ENCODE measurements at places on chromosomes 2 and 18. TPM values are rescaled to one million over a fixed set of nuclear protein-coding genes. Genes with fewer than 3 reads are reported as not detected.

DNA sequence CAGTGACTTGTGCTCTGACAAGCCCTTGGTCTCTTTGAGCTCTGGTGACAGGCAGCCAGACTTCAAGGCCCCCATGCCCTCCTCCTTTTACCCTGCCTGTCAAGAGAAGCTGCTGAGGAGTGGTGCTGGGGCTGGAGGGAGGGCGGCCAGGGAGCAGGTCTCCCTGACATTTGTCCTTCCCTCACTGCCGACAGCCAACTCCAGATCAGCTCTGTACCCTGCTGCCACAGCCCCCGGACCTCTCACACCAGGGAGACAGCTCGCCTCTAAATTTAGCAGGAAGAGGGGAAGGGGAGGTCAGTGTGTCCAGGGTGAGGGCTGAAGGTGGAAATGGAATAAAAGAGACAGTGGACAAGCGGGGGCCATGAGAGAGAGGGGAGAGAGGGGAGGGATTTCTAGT lies 155.8 kb downstream of the TDRD15 start:
- DNase-seq: no peak

GRCh38 chr2:45649462-45649857 lies 2.0 kb upstream of the PRKCE start:
- no peak for DNase-seq

DNA sequence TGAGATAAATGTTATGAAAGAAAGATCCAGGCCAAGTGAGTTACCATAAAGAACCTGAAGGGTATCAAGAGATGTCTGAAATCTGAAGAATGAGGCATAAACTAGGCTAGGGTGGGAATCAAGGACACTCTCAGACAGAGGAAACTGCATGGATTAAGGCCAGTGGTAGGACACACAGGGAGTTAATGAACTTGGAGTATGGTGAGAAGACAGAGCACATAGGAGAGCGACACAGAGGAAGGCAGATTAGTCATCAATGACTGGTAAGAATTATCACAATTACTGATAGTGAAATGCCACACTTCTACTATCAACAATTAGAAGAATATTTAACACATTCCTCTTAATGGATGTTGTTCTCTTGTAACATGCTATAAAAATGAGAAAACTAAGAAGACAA lies 76.9 kb downstream of the TTC21B start:
- no peak for DNase-seq

DNA sequence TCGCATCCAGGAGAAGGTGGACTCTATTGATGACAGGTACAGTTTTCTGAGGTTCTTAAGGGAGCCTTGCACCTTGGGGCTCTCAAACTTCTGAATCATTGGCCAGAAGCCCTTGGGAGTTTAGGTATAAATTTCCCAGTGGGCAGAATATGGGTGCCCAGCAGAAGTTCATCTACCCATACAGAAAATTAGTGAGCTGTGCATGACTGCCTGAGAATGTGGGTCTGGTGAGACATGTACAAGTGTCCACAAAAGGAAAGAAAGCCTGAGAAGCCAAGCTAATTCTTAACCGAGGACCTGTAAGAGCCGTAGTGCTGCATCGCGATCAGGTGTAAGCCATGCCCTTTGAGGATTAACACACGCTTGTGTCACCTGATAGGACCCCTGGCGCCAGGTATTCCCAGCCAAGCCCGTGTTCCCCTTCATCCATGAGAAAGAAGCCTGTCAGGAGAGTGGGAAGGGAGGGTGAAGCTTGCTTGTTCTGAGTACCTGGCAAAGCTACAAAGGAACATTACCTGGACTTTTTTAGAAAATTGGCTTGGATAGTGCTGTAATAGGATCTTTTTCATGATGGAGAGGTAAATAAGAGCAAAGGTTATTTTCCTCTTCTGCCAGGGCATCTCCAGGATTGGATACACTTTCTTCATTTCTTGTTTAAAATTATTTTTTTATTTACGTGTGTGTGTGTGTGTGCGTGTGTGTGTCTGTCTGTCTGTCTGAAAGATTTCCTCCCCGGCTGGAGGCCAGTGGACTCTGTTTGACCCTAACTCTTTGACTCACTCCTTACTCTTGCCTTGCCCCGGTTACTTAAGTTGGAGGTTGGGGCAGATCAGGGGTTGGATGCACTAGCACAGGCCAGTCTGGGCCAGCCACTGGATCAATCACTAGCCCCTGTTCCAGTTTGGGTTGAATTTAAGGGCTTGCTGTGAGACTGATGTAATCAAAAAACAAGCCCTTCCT lies 90.4 kb upstream of the EML6 start:
- DNase-seq: no peak

DNA sequence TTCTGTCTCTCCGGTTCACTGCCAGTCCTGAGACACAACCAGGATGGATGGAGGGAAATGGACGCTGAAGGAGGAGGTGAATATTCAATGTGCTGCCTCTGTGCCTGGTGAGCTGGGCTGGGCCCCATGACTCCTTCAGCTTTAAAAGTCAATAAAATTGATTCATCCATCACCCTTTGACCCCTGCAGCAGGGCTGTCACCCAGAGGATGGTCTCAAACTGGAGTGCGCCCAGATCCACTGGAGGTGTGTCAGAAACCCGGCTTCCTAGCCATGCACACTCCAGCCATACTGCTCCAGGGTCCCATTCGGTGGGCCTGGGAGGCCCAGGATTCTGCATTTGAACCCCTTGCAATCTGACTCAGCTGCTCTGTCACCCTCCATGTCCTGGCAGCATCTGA lies 94.1 kb upstream of the BOD1L2 start:
- DNase-seq: no peak

Gene PPP1R1C
- 5.3 TPM for total RNA-seq

Gene AQP12B
- not detected for total RNA-seq

Gene PUS10
- 2.2 TPM for total RNA-seq

Gene IL1R1
- total RNA-seq: 0.46 TPM

Measured in H1 (cell line).